ENCODE measurements at places on chromosomes 12 and 14. TPM values are rescaled to one million over a fixed set of nuclear protein-coding genes. Genes with fewer than 3 reads are reported as not detected.

DNA sequence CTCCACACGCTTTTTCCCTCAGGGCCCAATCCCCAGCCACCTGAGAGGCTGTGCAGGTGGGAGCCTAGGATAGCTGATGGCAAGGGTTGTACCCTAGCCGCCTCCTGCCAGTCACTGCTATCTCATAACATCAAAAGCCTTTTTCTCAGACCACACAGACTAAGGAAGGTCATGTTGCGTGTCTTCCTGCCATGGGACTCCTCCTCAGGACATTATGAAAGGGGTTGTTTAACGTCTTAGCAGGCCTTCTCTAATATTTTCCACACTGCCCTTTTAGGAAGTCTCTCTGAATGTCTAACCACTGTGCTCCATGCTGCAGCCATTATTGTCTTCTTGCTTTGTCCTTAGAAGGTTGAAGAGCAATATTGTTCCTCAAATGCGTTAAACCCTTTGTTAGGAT lies 7.6 kb upstream of the SMUG1 start:
- DNase-seq = no peak

Gene LHX5
- total RNA-seq = not detected

Gene FMNL3
- 57.0 TPM for total RNA-seq

Gene TAS2R46
- total RNA-seq = 2.1 TPM

DNA sequence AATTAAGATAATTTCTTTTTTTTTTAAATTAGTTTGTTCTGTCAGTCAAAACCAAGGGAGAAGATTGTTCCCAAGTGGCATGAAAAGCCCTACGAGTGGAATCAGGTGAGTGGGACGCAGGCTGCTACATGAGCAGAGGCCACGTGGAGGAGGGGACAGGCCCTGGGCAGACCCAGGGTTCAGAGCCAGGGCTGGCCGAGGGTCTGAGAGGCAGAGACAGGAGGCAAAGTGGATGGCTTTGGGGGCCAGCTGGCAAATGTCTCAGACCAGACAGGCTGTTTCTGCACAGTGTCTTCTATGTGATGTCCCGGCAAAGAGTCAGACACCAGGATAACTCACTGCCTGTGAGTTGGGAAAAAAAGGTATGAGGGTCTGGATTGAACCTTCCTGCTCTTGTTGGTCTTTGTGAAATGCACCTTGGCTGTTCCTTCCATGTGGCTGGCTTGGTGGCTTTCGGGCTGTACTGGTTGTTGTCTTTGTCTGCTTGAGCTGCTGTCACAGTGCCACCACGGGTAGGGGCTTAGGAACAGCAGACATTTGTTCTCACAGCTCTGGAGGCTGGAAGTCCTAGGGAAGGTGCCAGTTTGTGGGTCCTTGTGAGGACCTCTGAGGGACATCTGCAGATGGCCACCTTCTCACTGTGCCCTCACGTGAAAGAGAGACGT lies 35.8 kb upstream of the ASPG start:
- DNase-seq = no peak

DNA sequence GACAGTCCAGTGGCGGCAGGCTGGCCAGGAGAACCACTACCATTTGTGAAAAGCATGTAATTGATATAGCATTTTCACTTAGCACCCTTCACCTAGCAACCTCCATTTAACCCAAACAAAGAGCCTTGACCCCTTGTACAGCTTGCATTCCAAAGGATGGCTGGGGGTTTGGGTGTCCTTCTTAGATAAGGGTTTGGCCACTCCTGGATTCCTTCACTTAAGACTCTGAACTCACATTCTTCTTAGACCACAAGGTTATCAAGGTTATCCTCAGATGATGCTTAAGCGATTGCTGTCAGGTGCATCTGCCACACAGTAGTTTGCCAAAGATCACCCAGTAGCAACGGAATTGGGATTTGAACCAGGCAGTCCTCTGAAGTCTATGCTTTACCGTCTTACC lies 102.8 kb downstream of the ZNF664 start:
- DNase-seq = no peak

Gene SPTB
- total RNA-seq = 12.6 TPM

Gene B4GALNT1
- total RNA-seq = 43.8 TPM

GRCh38 chr14:99287269-99287942 lies 15.4 kb upstream of the BCL11B start:
- DNase-seq = no peak

Gene SLCO1C1
- total RNA-seq = not detected

GRCh38 chr12:132397152-132397933 lies 68.0 kb upstream of the GALNT9 start:
- DNase-seq = no peak

DNA sequence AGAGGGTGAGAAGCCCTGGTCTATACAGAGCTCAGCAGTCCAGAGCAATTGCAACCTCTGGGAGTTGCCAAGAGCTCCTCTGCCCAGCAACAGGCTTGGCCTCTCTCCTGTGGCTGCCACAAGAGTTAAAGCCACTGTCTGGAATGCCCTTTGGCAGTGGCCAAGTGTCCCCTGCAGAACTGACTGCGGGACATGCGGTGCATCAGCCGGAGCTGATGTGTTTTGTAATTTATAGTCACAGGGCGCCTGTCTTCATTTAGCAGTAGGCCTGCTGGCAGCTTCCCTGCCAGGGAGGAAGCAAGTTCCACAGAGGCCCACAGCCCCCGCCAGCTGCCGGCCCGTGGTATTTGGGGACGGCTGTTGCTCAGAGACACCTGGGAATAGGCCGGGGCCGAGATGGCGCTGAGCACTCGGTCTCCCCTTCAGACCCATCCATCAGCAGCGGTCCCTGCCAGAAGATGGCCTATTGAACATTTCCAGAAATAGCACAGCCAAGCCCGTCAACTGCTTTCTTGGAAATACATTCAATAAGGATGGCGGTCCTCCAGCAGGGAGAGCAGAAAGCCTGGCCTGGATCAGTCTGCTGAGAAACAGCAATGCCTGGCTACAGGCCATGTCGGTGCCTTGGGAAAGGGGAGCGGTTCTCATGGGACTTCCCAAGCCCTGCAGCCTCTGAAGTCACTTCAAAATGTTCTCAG lies 217.4 kb downstream of the CRADD start:
- DNase-seq = peak; percentile 68

DNA sequence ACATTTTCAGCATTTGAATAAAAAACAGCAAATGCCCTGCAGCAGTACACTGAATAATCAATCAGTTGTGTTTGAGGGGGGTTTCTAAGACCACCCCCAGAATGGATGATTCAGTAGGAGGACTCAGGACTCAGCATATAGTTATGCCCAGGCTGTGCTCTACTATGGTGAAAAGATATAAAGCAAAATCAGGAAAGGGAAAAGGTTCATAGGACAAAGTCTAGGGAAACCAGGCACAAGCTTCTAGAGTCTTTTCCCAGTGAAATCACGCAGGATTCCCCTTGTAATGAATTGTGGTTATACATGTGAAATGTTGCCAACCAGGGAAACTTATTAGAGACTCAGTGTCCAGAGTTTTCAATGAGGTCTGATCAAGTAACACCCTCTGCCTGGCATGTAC lies 25.0 kb upstream of the SLC17A8 start:
- DNase-seq = no peak

- no peak for DNase-seq
These were observed 220.8 kb upstream of the ABCD2 start for GRCh38 chr12:39840422-39840821.

GRCh38 chr14:20976291-20976690 lies 13.5 kb upstream of the METTL17 start:
- no peak for DNase-seq

DNA sequence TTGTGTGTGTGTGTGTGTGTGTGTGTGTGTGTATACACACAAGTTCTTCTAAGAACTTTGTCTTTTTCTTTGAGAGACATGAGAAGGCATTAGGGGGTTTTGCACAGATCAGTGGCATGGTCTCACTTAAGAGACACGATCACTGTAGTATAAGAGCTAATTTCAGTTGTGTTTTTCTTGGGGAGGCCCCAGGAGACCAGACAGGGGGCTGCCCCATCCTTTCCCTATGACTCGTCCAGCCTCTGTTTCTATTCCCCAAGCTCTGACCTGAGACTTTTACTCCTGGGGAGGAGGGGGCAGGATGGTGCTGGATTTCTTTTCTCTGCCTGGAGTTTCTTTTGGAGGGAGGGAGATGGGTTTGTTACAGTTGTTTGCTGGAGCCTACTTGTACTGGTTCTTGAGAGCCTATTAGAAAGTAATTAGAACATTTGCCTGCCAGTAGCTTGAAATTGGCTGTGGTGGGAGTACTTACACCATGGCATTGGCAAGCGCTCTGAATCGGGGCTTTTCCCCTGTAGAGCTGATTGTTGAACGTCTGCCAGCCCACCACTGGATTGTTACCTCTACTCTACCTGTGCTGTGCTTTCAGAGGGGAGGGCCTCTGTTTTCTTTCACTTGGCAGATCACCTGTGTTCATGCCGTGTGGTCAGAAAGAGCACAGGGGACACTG lies 109.5 kb downstream of the TSPAN9 start:
- no peak for DNase-seq

Gene BCL2L14
- not detected for total RNA-seq

DNA sequence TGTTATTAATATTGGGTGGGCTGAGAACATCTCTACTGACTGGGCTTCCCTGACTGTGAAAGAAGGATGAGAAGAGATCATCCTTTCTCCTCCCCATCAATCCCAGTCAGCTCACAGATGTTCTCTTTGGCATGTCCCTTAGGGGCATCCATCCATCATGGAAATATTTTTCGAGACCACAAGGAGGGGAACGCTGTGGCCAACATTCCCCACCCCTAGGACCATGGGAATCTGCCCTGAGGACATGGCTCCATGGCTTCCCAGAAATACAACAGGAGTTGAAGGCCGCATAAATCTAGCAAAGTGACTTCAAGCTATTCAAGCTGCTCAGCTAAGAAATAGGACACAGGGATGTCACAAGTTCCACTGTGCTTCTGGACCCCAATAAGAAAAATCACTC lies 456.8 kb downstream of the MED13L start:
- DNase-seq = no peak

Gene SSTR1
- total RNA-seq = 1.0 TPM

All from tibial nerve (tissue), 4 donors.